Mammary microvascular endothelial cell (primary cell): ENCODE measurements at places on chromosomes 16 and 17. TPM values are rescaled to one million over a fixed set of nuclear protein-coding genes. Genes with fewer than 3 reads are reported as not detected.

The RNF112 gene
- total RNA-seq, result 0.10 TPM in 1 of 2 replicates, not detected in the other

The CYTH1 gene
- total RNA-seq, result 44.8 and 55.7 TPM in 2 replicates

The MAP2K6 gene
- total RNA-seq, result 2.3 and 3.8 TPM in 2 replicates

The AOC3 gene
- 0.40 TPM in 1 of 2 replicates, not detected in the other for total RNA-seq

The TNK1 gene
- 0.15 and 2.5 TPM in 2 replicates for total RNA-seq

The DNAI2 gene
- not detected in 2 replicates for total RNA-seq

The ABCC3 gene
- 0.64 and 1.2 TPM in 2 replicates for total RNA-seq

The ATP2A1 gene
- not detected in 2 replicates for total RNA-seq

The KRT28 gene
- not detected in 2 replicates for total RNA-seq

The ALOX12 gene
- total RNA-seq, result not detected in 2 replicates

The IL4R gene
- total RNA-seq, result 68.5 and 71.5 TPM in 2 replicates

The RPH3AL gene
- total RNA-seq, result 7.9 and 11.9 TPM in 2 replicates
